ENCODE measurements at places on chromosomes 5 and 9.

DNA sequence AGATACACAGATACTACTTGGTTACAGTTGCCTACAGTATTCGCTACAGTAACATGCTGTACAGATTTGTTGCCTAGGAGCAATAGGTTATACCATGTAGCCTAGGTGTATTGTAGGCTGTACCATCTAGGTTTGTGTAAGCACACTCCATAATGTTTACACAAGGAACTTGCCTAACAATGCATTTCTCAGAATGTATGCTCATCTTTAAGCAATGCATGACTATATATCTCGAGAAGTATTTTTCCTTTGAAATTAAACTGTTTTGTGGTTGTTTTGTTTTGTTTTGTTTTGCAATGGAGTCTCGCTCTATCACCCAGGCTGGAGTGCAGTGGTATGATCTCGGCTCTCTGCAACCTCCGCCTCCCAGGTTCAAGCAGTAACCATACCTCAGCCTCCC, 25.3 kb downstream of the LRRC70 start:
- DNase-seq: no peak

DNA sequence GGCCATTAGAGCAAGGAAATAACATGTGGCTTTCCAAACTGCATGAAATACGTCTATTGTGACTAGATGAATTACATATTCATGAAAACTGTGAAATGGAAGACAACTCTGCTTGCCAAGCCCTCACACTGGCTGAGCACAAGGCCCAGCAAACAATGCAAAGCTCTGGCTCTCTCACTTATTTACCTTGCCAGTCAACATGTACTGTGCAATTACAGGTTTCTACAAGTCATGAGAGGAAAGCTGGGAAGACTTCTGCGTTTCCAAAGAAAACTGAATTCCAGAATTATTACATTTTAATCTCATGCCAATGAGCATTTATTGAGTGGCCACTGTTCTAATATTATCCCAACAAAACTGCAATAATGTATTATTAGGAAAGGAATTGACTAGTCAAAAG, 12.1 kb upstream of the C5orf63 start:
- DNase-seq: no peak

GRCh38 chr9:114271556-114272510, 51.1 kb upstream of the ORM1 start:
- no peak for DNase-seq

- no peak for DNase-seq
Measured at GRCh38 chr5:57429513-57430120, 53.0 kb downstream of the ACTBL2 start.

GRCh38 chr9:130334915-130335314, 69.4 kb downstream of the HMCN2 start:
- DNase-seq: no peak

- DNase-seq: no peak
Measured at GRCh38 chr9:32775283-32775682, 8.1 kb upstream of the TMEM215 start.

DNA sequence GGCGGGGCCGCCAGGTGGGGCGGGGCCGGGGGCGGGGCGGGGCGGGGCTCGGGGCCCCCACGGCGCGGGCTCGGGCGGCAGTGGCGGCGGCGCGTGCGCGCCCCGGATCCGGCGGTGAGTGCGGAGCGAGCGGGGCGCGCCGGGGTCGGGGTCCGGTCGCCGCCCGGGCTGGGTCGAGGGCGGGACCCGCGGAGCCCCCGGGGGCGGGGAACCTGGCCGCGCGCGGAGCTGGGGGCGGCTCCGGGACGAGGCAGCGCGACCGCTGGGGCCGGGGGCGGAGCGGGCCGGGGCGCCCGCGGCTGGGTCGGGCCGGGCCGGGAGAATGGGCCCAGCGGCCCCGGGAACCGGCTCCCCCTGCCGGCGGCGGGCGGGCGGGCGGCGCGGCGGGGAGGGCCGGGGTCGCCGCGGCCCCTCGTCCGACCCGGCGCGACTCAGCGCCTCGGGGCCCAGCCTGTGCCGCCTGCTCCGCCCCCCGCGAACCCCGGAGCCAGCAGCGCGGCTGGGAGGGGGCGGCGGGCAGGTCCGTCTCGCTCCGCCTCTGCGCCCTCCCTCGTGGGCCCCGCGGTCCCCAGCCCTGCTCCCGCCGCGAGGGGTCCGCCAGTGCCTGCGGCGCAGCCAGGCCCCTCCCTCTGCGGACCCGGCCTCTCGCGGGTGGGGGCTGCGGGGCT, 3.1 kb downstream of the EGFL7 start:
- DNase-seq: no peak

- DNase-seq: no peak
Measured at GRCh38 chr5:33257807-33258429, 182.8 kb upstream of the TARS1 start.

DNA sequence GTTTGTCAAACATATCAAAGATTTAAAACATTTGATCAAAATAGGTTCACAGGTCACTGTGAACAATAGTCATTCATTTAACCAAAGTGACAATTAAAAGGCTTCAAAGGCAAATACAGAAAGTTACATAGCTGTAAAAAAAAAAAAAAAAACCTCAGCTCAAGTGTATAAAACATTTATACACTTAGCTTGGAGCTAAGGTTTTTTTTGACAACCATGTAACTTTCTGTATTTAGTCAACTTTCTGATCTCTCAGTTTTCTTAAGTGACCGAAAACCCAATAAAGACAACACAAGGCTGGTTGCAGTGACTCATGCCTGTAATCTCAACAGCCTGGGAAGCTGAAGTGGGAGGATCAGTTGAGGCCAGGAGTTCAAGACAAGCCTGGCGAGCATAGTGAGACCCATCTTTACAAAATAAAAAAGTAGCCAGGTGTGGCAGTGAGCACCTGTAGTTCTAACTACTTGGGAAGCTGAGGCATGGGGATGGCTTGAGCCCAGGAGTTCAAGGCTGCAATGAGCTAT, 16.4 kb upstream of the UBTD2 start:
- no peak for DNase-seq

DNA sequence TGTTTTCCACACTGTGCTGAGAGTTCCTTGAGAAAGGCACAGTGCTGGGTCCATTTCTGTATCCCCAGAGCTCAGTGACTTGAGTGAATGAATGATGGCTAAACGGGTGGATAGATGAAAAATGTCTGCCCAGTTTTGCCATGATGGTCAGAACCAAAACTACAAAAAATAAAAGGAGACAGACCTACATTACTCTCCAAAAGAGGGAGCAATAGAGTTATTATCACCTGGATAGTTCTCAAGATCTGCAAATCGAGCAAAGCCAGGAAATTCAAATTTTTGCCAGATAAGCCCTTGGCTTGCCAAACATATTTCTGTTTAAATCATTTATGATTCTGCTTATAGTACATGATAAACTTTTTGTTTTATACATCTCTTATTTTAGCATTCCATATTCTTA, 214.2 kb upstream of the ZNF462 start:
- DNase-seq: no peak
